Amygdala (tissue), 56 donors: ENCODE measurements at places on chromosomes 7 and 10.

GRCh38 chr7:129872054-129872453 is 80.7 kb downstream of the UBE2H start:
- DNase-seq: no peak

DNA sequence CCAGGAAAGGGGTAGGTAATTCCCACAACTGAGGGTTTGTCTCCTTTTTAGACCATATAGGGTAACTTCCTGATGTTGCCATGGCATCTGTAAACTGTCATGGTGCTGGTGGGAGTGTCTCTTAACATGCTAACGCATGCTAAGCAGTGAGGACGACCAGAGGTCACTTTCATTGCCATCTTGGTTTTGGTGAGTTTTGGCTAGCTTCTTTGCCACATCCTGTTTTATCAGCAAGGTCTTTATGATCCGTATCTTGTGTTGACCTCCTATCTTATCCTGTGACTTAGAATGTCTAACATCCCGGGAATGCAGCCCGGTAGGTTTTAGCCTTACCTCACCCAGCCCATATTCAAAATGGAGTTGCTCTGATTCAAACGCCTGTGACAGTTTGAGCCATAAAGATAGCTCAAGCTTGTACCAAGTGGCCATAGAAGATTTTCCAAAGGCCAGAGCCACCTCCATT is 176.0 kb upstream of the NAMPT start:
- DNase-seq: no peak

DNA sequence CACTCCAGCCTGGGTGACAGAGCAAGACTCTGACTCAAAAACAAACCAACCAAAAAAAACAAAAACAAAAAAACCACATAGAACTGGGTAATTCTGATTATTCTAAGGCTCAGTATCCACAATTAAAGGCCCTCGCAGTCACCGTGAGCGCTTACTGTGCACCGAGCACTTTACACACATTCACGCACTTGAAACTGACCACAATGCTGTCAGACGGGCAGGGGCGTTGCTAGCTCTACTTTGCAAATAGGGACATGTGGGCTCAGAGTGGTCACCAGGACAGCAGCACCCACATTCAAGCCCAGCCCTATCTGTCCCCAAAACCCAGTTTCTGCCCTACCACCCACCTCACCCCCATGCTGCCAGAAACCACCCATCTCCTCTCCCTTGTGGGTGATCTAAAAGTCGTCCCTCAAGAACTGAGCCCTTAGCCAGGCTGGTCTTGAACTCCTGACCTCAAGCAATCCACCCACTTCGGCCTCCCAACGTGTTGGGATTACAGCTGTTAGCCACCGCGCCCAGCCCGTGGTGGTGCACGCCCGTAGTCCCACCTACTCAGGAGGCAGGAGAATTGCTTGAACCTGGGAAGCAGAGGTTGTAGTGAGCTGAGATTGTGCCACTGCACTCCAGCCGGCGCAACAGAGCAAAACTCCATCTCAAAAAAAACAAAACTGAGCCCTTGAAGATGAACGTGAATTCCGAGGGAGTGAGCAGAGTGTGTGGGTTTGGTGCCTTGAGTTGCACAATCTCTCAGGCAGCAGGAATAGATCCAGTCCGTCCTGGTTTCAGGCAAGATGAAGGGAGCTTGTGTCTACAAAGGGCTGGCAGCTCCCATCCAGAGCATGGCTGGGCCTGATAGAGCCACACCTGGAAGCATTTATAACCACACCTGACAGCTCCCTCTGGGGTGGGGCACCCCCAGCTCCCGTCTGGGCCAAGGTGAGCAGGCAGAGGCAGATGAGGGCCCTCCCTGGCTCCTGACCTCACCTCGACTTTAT is 5.4 kb upstream of the HSPB1 start:
- DNase-seq: no peak

- no peak for DNase-seq
These were observed 35.9 kb upstream of the INHBA start for GRCh38 chr7:41738806-41739205.

- no peak for DNase-seq
These were observed 386.5 kb upstream of the SEMA3D start for GRCh38 chr7:85573346-85573745.

- no peak for DNase-seq
These were observed 82.7 kb downstream of the GLRX3 start for GRCh38 chr10:130218936-130219335.

GRCh38 chr7:148306759-148307158 is 283.8 kb upstream of the C7orf33 start:
- DNase-seq: no peak

GRCh38 chr10:26481315-26481692 is 43.2 kb downstream of the APBB1IP start:
- no peak for DNase-seq

DNA sequence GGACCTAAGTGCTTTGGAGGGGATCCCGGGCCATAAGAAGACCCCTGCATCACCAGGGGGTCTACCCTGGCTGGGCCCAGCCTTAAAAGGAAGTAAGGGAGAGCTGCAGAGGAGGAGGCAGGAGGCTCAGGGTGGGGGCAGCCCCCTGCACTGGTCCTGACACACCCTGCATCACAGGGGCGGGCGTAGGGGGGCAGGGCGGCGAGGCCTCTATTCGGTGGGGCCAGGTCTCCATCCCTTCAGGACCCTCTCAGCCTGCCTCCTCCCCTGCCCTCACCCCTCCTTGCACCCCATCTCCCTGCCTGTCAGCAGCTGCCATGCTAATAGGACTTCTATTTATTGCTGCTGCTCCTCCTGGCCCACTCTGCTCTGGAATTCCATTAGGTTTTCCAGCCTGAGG is 101.4 kb downstream of the C10orf105 start:
- no peak for DNase-seq

GRCh38 chr10:94357193-94357592 is 5.5 kb downstream of the NOC3L start:
- no peak for DNase-seq

DNA sequence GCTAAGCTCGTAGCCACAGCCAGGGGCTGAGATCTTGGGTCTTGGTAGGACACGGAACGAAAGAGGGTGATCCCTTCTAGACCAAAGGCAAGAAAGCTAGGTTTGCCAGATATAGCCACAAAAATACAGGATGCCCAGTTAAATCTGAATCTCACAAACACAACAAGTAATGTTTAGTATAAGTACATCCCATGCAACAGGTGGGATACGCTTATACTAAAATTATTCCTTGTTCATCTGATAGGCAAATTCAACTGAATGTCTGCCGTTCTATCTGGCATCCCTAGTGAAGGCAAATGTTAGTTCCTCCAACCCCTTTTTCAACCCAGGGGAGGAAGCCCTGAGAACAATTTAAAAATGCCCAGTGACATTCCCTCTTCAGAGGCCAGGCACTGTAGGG is 131.1 kb upstream of the MGMT start:
- no peak for DNase-seq

DNA sequence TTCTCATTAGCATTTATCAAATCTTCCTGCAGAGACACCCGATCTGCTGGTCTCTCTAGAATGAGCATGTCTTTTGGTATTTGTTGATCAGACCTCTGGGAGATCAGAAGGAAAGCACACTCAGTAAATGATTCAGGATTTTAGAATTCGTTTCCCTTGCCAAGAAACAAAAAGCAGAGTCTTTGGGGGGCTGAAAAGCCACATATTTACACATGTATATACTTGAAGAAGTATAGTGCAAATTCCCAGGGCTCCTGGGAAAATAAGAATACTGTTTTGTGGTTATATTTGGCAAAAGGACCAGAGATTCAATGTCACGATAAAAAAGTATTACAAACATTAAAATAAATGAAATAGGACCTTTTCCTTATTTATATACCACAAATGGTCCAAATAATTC is 100.2 kb downstream of the AGMO start:
- DNase-seq: no peak

DNA sequence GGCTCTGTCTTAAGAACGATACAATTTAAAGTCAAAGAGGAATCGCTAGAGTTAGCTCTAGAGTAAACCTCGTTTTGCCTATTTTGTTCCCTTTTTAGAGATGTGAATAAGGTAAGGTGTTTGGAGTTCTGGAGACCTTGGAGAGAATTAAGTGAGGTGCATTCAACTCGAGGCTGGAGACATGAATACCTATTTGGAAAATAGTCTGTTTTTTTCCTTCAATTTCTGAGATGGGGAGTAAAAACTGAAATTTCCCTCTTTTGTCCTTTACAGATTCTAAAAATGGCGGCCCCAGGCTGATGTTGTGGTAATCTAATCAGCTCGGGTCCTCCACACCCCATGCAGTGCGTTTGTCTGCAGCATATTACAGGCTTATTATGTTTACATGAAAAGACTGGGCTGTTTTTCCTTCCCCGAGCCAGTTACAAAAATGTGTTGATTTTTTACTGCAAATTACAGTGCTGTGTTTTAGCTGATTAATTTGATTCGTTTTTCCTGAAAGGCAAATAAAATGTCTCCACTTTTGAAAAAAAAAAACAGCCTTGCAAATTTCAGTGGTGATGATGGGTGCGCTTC is 1.5 kb downstream of the KMT2E start:
- peak; percentile 37 for DNase-seq

GRCh38 chr7:14793151-14793550 is 109.4 kb downstream of the DGKB start:
- no peak for DNase-seq

GRCh38 chr7:82021036-82021435 is 251.2 kb upstream of the HGF start:
- no peak for DNase-seq

- DNase-seq: no peak
These were observed 3.5 kb upstream of the MYOZ1 start for GRCh38 chr10:73644767-73645166.

GRCh38 chr10:127762925-127763324 is 25.9 kb downstream of the FOXI2 start:
- DNase-seq: no peak

DNA sequence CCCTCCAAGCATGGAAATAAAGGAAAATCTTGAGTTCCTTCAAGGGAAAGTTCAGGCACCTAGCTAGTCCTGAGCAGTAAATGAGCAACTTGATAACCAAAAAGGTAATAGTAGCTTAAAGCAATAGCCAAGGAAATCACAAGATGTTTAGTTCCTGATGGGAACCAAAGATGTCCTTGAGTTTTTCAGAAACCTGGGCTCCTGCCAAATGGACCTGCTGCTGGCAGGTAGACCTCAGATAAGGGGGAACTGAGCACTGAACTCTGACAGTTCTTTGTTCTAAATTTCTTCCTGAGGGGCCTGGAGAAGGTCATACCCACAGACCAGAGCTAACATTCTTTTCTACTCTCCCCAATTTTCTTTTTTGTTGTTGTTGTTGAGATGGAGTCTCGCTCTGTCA is 48.5 kb downstream of the TMEM130 start:
- no peak for DNase-seq

- no peak for DNase-seq
These were observed 666 bp downstream of the HNRNPF start for GRCh38 chr10:43408331-43408709.

- DNase-seq: no peak
These were observed 341.7 kb upstream of the BMPER start for GRCh38 chr7:33563651-33564050.

DNA sequence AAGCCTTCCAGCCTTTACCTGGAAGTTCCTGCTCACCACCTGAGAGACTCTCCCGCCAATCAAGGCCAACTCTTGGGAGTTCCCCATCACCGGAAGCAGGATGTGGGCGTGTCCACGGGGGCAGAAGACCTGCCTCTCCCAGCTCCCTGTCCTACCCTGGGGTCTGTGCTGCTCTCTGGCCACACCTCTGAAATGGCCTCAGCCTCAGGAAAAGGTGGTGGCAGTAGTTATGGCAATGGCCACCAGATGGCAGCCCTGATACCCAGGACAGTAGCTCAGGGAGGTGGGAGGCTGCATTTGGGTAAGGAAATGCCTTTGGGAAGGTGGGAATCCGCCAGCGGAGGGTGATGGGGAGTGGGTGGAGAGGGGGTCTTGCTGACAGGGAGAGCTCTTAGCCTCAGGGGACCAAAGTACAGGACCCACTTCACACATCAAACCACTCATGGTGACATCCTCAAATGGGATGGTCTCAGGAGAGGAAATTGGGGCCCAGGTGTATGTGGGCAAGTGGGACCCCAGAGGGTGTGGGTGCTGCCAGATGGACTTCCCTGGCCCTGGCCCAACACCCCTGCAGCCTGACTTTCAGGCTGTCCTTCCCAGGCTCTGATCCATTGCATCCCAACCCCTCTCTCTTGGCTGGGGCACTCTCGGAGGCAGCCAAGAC is 33.9 kb downstream of the KAZALD1 start:
- peak; percentile 21 for DNase-seq

DNA sequence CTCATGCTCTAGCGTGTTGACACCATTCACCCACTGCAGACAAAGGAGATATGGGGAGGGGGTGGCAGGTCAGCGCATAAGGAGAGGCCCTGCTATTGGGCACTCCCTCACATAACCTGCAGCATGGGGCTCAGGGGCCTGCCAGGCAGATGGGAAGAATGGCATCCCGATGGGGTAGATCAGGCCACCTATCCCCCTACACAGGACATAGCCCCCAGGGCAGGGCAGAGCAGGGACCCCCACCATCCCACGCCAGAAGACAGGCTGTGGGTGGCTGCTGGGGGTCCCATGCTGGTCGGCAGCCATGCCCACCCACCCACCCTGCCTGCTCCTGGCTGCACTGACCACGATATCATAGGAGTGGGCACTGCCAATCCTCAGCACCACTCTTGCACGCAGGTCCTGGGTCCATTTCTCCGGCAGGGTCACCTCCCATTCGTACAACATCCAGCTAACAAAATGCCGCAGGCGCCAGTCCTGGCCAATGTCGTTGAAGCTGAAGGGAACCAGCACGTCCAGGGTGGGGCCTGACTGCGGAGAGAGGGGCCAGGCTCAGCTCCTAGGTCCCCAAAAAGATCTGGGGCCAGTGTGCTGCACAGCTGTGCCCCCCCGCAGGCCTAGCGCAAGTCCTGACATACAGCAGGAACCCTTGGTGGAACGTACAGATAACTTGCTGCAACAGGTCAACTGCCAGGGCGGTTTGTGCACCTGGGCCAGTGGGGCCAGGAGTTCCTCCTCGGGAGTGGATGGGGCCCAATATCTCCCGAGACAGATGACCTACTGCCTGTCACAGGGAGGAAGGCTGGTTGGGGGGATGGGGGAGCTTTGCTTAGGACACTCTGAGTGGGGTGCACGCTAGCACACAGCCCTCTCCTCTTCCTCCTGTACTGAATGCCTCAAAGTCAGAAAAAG is 45.9 kb upstream of the ZNF479 start:
- DNase-seq: no peak

DNA sequence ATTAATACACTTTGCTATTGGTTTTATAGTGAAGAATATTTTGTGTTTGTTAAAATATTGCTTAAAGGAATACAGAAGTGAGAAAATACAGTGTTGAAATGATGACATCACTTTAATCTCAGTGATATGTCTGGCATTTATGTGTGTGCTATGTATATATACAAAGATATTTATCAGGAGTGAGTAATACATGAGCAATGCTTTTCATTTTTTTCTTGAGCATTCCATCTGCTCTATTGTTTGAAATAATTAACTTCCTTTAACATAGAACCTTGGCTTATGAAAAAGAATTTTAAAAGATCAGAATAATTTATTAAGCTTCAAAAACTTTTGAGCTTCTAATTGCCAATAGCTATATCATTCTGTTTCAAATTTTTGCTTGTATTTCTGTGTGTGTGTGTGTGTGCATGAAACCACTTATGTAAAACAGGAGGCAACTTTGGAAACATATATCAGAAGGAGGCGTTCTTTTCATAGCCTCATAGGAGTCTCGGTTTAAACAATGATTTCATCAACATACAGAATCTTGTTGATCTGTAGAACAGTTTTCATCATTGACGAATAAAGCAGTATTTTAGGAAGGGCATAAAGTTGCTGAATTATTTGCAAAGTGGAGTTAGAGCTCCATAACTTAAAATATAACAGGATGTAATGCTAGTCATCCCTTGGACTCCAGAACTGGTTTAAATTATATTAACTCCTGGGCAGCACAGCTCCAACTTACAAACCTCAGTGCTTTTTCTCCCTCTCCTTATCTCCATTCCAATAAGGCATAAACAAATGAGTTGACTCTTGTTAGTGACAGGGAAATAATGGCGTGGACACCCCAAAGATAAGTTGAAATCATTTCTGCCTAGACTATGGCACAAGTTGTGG is 228.4 kb upstream of the DGKB start:
- DNase-seq: no peak
